Colonic mucosa (tissue), 4 donors: ENCODE measurements at places on chromosomes 7 and 10. TPM values are rescaled to one million over a fixed set of nuclear protein-coding genes. Genes with fewer than 3 reads are reported as not detected.

The CHRM2 gene
- 0.30 TPM for total RNA-seq

The GNG11 gene
- 2.1 TPM for total RNA-seq

The COL1A2 gene
- 131 TPM for total RNA-seq

The PNLIPRP2 gene
- 9.1 TPM for total RNA-seq

The SOSTDC1 gene
- total RNA-seq: 4.7 TPM

DNA sequence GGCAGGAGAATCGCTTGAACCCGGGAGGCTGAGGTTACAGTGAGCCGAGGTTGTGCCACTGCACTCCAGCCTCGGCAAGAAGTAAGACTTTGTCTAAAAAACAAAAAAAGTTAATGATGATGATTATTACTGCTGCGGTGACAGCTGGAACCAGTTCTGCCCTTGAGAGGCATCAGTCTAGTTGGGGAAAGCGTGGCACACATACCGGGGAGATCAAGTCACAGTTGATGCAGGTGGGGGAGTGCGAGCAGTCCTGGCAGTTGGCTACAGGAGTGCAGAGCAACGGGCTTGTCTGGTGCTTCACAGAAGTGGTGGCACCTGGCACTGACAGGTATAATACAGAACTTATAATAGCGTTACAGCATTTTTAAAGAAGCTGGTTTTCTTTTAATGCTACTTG, 173.0 kb downstream of the ARHGAP21 start:
- no peaks in the 10 kb centered on the region for H3K36me3 ChIP-seq
- H3K4me3 ChIP-seq: no peak overlapping the region
- no peak for DNase-seq

- no peak overlapping the region for H3K4me3 ChIP-seq
- no peak overlapping the region for H3K27ac ChIP-seq
- no peaks in the 10 kb centered on the region for H3K27me3 ChIP-seq
- H3K4me1 ChIP-seq: no peaks in the 10 kb centered on the region
- H3K36me3 ChIP-seq: no peaks in the 10 kb centered on the region
Observed at GRCh38 chr10:89360157-89360556, 17.7 kb upstream of the IFIT1B start.

DNA sequence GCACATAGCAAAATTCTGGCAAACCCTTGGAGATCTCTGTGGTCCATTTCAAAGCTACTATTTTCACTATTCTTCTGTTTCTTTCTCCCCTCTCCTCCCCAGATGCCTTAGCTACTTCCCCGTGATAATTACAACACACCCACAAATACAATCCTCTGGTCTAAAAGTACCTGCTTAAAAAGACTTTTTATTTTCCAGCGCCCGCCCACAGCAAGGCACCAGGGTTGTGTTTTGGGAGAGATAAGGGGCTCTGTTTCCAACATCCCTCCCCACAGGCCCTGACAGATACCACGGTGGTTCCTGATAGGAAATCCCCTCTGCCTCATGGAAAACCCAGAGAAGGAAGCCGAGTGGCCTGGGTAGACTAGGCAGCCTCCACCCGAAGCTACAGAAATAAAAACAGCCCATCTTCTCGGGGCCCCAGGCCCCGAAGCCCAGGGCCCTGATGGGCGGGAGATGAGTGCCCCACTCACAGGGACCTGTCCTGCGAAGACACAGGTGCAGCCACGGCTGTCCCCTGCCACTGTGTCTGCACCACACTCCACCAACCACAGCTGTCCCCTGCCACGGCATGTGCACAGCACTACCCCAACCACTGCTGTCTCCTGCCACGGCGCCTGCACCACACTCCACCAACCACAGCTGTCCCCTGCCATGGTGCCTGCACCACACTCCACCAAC, 19.7 kb downstream of the CALML5 start:
- no peaks in the 10 kb centered on the region for H3K36me3 ChIP-seq
- H3K4me3 ChIP-seq: no peak overlapping the region
- no peak overlapping the region for H3K27ac ChIP-seq
- no peak for DNase-seq

GRCh38 chr10:33414841-33415240, 80.4 kb upstream of the NRP1 start:
- H3K4me1 ChIP-seq: no peaks in the 10 kb centered on the region
- H3K4me3 ChIP-seq: no peak overlapping the region
- no peak overlapping the region for H3K27ac ChIP-seq
- H3K36me3 ChIP-seq: no peaks in the 10 kb centered on the region
- DNase-seq: no peak
- H3K27me3 ChIP-seq: no peaks in the 10 kb centered on the region

DNA sequence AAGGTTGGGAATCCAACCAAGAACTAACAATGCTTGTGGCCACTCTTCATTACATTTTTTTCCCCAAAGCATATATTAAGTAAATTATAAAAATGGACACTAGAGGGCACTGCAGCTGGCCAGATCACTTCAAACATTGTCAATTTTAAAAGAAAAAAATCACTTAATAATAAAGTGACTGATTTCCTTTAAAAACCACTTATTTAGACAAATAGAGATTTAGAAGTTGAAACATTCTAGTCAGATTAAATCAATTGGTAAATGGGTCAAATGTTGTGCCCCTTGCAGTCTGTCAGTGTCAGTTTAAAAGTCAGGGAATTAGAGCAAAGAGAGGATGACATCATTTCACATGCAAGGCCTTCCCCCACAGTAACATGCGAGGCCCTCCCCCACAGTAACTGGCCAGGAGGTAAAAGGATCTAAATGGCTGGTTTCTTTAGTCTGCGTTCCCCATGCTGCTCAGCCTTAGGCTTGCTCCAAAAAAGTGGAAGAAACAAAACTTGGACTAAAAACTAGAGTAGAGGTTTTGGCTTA, 177.9 kb downstream of the SKAP2 start:
- peaks cover 8% of the 10 kb centered on the region for H3K4me1 ChIP-seq
- H3K27me3 ChIP-seq: no peaks in the 10 kb centered on the region
- no peak overlapping the region for H3K27ac ChIP-seq
- no peak for DNase-seq
- no peak overlapping the region for H3K4me3 ChIP-seq

DNA sequence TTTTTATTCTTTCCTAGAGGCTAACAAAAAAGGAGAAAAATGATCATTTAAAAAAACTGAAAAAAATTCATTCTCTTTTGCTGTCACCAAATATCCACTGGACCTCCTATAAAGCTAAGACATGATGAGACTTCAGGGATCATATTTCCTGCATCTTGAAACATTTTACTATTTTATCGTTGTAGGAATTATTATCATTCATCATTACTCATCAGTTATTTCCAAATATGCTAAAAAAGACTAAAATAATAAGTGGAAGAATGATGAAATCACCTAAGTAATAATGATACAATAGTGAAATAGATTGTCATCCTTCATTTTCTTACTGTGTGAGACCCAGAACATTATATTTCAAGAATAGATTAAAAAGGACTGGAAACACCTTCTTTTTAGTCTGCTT, 28.3 kb downstream of the TAF3 start:
- H3K4me3 ChIP-seq: no peak overlapping the region
- no peaks in the 10 kb centered on the region for H3K27me3 ChIP-seq
- no peaks in the 10 kb centered on the region for H3K4me1 ChIP-seq
- H3K36me3 ChIP-seq: no peaks in the 10 kb centered on the region

DNA sequence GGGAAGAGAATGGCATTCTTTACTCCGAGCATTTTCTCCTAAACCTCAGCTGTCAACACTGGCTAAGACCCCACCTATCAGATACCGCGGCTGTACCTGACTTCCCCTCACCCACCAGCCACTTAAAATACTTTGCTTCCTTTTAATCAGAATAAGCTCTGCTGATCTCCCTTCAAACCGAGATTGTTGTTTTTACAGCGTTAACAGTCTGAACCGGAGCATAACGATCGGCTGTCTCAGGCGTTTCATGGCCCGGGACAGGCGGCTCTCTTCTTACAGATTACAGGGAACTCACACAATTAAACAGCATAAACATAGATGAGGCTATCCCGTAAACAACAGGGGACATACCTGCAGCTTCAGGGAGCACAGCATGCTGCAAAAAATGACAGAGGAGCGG, 174.3 kb upstream of the RNF32 start:
- no peak overlapping the region for H3K4me3 ChIP-seq
- H3K27me3 ChIP-seq: no peaks in the 10 kb centered on the region
- no peak overlapping the region for H3K27ac ChIP-seq
- no peak for DNase-seq
- no peaks in the 10 kb centered on the region for H3K4me1 ChIP-seq

DNA sequence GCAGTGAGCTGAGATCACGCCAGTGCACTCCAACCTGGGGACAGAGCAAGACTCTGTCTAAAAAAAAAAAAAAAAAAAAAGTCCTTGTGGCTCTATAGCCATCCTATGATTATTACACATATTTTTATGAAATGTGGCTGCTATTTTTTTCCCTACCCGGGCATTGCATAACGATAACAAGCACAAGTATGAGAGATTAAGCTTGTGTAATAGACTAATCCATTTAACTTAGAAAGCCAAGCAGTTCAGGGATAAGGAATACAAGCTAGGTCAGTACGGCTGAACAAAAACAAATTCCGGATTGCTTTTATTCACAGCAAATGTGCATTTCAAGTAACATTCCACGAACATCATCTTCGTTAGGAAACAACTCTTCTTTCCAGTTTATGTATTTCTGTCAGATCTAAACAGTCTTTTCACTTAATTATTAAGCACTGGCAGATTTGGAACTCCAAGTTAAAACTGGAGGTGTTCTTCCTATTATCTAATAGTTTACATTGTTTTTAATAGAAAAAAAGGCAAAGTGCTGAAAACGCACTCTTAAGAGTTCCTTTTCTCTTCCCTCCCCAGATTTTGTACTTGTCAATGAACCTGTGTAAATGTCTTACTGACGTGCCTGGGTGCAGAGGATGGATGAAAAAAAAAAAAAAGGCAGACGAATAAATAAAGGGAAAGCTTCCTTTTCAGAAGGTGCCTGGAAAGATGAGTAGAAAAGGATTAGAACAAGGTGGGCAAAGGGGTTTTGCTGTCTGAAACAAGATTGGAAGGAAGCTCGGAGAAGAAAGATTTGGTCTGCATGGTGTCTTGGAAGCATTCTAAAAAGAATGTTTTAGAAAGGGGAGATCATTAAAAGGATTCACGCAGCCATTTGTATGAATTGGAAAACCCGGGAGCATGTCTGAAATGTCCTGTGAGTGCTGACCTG, 81.1 kb downstream of the PRTFDC1 start:
- no peaks in the 10 kb centered on the region for H3K36me3 ChIP-seq
- H3K4me3 ChIP-seq: no peak overlapping the region
- H3K4me1 ChIP-seq: peaks cover 3% of the 10 kb centered on the region
- H3K27me3 ChIP-seq: no peaks in the 10 kb centered on the region
- DNase-seq: no peak
